ENCODE measurements at places on chromosomes 2 and 18. TPM values are rescaled to one million over a fixed set of nuclear protein-coding genes. Genes with fewer than 3 reads are reported as not detected.
A peak's percentile ranks its signal among the peaks of the same experiment; 100 is the strongest.

- DNase-seq = no peak
- no peaks in the 10 kb centered on the region for H3K4me1 ChIP-seq
These were observed 31.2 kb downstream of the GPC1 start for GRCh38 chr2:240466579-240467148.

GRCh38 chr2:30385327-30385726 is 61.7 kb upstream of the LCLAT1 start:
- no peak overlapping the region for H3K4me3 ChIP-seq
- no peaks in the 10 kb centered on the region for H3K36me3 ChIP-seq
- no peaks in the 10 kb centered on the region for H3K27me3 ChIP-seq
- H3K4me1 ChIP-seq = no peaks in the 10 kb centered on the region
- no peak for DNase-seq
- no peak overlapping the region for H3K27ac ChIP-seq

The MRO gene
- 0.13 TPM for polyA plus RNA-seq

- H3K36me3 ChIP-seq = peaks cover 2% of the 10 kb centered on the region
- no peaks in the 10 kb centered on the region for H3K4me1 ChIP-seq
- no peak overlapping the region for H3K4me3 ChIP-seq
- H3K27me3 ChIP-seq = no peaks in the 10 kb centered on the region
These were observed 87.5 kb downstream of the TMEM131 start for GRCh38 chr2:97908208-97908676.

- no peak overlapping the region for H3K27ac ChIP-seq
- DNase-seq = no peak
- peaks cover 3% of the 10 kb centered on the region for H3K4me1 ChIP-seq
- H3K4me3 ChIP-seq = no peak overlapping the region
- H3K27me3 ChIP-seq = no peaks in the 10 kb centered on the region
- H3K36me3 ChIP-seq = no peaks in the 10 kb centered on the region
These were observed 50.9 kb downstream of the REEP1 start for GRCh38 chr2:86286516-86286915.

The SNRNP200 gene
- polyA plus RNA-seq = 80.1 TPM

GRCh38 chr18:74069178-74070050 is 78.2 kb downstream of the FBXO15 start:
- no peaks in the 10 kb centered on the region for H3K4me1 ChIP-seq
- no peak overlapping the region for H3K4me3 ChIP-seq
- no peaks in the 10 kb centered on the region for H3K36me3 ChIP-seq
- DNase-seq = no peak

GRCh38 chr18:49561289-49562193 is at the start of gene LIPG:
LIPG (plus strand) TSS chr18:49562057; CDS start chr18:49562309, 252 bp downstream.
- peak within 1 kb of the TSS; percentile 40 for H3K4me3 ChIP-seq
- H3K27me3 ChIP-seq = no peaks in the 10 kb centered on the region
- H3K27ac ChIP-seq = no peak within 1 kb of the TSS
- H3K36me3 ChIP-seq = no peaks in the 10 kb centered on the region
- DNase-seq = peak; percentile 47

DNA sequence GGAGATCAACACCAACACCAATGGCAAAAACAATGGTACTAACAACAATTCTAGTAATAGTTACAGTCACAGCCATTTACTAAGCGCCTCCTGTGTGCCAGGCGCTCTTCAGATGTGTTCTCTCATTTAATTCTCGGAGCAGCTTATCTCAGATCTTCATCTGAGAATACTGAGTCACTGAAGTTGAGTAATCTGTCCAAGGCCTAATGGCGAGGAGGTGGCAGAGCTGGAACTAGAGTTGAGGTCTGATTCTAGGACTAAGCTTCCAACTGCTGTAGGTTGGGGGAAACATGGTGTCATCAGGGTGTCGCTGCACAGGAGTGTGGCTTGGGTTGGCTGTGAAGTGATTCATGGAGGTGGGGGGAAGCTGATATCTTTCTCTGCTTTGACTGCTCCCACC is 156.1 kb downstream of the DYSF start:
- H3K4me1 ChIP-seq = no peaks in the 10 kb centered on the region
- peak; percentile 16 for DNase-seq
- no peak overlapping the region for H3K4me3 ChIP-seq
- no peak overlapping the region for H3K27ac ChIP-seq
- no peaks in the 10 kb centered on the region for H3K27me3 ChIP-seq
- no peaks in the 10 kb centered on the region for H3K36me3 ChIP-seq

DNA sequence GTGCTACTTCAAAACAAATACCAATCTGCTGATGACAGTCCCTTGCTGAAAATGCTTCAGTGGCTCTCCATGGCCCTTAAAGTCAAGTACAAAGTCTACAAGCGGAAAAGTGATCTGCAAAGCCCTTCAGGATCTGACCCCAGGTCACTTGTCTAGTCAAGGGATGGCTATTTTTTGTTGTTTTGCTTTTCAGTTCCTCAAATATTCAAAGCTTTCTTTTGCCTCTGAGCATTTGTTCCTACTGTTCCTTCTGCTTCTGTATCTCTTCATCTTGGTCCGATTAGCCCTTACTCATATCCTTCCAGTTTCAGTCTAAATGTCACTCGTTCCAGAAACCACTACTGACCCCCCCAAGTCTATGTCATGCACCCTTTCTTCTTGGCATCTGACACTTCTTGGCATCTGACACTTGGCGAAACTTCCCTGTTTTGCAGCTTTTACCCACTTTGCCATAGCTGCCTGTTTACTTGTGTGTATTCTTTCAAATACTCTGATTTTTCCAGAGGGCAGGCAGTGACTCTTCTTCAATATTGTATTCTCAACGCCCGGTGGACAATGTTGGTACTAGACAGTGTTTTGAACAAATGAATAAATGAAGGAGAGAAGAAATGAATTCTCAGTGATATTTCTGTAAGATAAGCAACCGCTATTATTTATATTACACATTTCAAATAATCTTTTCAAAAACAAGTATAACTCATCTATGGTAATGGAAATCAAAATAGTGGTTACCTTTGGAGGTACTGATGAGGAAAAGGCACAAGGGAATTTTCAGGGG is 175.9 kb upstream of the FN1 start:
- H3K4me1 ChIP-seq = no peaks in the 10 kb centered on the region
- H3K27ac ChIP-seq = no peak overlapping the region
- H3K27me3 ChIP-seq = no peaks in the 10 kb centered on the region
- no peak for DNase-seq
- H3K36me3 ChIP-seq = no peaks in the 10 kb centered on the region

GRCh38 chr18:670522-670921 is 13.1 kb downstream of the TYMS start:
- no peak for DNase-seq
- H3K4me3 ChIP-seq = no peak overlapping the region
- no peaks in the 10 kb centered on the region for H3K27me3 ChIP-seq
- peaks cover 2% of the 10 kb centered on the region for H3K36me3 ChIP-seq

The IKZF2 gene
- 0.63 TPM for polyA plus RNA-seq

DNA sequence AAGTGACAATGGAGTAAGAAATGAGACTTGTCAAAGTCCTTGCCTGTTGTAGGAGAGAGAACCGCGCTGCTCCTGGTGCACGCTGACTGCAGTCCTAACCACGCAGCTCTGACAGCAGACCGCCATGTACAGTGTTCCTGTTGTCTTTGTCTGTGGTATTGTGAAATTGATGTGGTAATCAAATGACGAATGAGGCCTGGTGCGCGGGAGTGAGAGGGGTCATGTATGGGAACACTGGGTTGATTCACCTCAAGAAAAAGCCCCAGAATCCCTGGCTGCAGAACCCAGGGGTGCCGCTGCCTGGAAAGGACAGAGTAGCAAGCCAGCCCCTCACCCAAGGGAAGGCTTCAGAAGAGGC is 64.0 kb downstream of the INPP4A start:
- H3K27ac ChIP-seq = no peak overlapping the region
- DNase-seq = peak; percentile 73
- no peaks in the 10 kb centered on the region for H3K27me3 ChIP-seq

- H3K36me3 ChIP-seq = no peaks in the 10 kb centered on the region
- peak within 1 kb of the TSS; percentile 84 for H3K4me3 ChIP-seq
- no peaks in the 10 kb centered on the region for H3K27me3 ChIP-seq
- DNase-seq = peak; percentile 83
These were observed at the start of gene SPIRE1 for GRCh38 chr18:12657684-12658425. SPIRE1 (minus strand) TSS chr18:12658107; CDS start chr18:12657866, 241 bp downstream.

Data from aorta (tissue), 5 donors.